Non-pigmented ciliary epithelial cell (primary cell): ENCODE measurements at places on chromosomes 3 and 15.

GRCh38 chr3:174202561-174202960 is 656.6 kb upstream of the NAALADL2 start:
- DNase-seq, result no peak

DNA sequence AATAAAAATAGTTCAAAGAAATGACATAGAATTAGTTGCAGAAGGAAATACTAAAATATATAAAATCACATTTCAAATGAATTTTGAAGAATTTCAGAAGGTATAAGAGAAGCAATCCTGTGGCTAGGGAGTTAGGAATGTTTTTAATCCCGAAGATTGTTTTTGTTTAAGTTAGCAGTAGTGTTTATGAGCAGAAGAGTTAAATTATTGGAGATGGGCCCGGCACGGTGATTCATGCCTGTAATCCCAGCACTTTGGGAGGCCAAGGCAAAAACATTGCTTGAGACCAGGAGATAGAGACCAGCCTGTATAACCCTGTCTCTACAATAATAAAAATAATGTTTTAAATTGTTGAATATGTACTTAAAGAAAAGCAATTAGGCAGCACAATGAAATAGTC is 432.5 kb downstream of the MFSD1 start:
- no peak for DNase-seq

DNA sequence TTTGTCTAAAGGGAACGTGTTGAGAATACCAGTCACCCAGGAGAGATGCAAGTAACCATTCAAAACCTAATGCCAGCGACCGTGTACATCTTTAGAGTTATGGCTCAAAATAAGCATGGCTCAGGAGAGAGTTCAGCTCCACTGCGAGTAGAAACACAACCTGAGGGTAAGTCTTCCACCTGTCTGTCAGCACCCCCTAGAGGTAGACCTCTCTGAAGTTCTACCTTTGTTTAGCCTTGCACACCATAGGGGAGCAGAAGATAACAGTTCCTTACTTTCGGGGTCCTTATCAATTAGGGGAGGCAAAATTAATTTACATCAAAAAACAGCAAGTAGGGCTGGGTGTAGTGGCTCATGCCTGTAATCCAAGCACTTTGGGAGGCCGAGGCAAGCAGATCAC is 124.4 kb downstream of the HCN4 start:
- DNase-seq, result no peak

DNA sequence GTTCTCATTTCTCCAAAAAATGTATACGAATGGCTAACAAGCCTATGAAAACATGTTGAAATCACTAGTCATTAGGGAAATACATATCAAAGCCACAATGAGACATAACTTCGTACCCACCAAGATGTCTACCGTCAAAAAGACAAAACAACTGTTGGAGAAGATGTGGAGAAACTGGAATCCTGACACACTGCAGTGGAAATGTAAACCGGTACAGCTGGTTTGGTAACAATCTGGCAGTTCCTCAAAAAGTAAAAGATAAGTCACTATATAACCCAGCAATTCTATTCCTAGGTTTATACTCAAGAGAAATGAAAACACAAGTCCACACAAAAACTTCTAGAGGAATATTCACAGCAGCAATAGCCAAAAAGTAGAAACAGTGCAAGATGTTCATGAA is 7.0 kb downstream of the SCAPER start:
- DNase-seq, result no peak

GRCh38 chr15:32781781-32782180 is 64.0 kb downstream of the GREM1 start:
- DNase-seq, result no peak
